ENCODE measurements at places on chromosomes 7 and 10. TPM values are rescaled to one million over a fixed set of nuclear protein-coding genes. Genes with fewer than 3 reads are reported as not detected.

- no peak overlapping the region for H3K27ac ChIP-seq
- no peak overlapping the region for H3K4me3 ChIP-seq
- H3K27me3 ChIP-seq, result no peaks in the 10 kb centered on the region
- DNase-seq, result peak; percentile 9
Measured at GRCh38 chr7:82729172-82730030, 285.8 kb upstream of the CACNA2D1 start.

DNA sequence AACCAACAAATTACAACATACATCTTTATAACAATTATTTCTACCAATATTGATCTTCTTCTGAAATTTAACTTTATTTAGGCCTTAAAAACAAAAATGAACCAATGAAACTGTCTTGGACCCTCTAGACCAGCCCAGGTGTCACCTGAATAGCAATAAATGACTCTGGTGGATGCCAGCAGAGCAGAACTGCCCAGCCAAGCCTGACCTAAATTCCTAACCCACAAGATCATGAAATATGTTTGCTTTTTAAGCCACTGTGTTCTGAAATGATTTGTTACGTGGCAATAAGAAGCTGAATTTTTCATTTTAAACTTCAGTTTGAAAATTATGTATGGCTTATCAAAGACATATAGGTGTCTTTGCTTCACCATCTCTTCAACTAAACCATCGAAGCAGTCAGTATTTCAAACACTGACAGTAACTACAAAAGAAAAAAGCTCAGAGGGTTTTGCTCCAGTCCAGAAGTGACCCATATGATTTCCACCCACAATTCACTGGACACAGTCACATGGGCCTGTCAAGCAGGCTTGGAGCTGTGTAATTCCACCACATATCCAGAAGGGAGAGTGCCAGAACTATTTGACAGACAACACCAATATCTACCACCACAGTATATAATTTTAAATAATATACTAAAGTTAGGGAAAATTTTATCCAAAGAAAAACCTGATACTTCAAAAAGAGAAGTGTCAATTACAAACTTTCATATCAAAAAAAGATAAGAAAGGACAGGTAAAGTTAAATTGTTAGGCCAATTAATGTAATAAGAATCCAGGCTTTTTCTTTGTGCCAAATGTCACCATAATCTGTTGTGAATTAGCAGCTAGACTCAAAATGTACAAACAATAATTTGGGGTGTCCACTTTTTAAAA is 94.5 kb downstream of the KMT2C start:
- peaks cover 4% of the 10 kb centered on the region for H3K4me1 ChIP-seq
- no peak overlapping the region for H3K27ac ChIP-seq
- peaks cover 3% of the 10 kb centered on the region for H3K36me3 ChIP-seq
- no peak overlapping the region for H3K4me3 ChIP-seq

GRCh38 chr7:128215739-128216138 is 25.3 kb upstream of the LEP start:
- H3K36me3 ChIP-seq, result no peaks in the 10 kb centered on the region
- H3K4me1 ChIP-seq, result peaks cover 14% of the 10 kb centered on the region
- no peak overlapping the region for H3K27ac ChIP-seq
- no peak overlapping the region for H3K4me3 ChIP-seq

DNA sequence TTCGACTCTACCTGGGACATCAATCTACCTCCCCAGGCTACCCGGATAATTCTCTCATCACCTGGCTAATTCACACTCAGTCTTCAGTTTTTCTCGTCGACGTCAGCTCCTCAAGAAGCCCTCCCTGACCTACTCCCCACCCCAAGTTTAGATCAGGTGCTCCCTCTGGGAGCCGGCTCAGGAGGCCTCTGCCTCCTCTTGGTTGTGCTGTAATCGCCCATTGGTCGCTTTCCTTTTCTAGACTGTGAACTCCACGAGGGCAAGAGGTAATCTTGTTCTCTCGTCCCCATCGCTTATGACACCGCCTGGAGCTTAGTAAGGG is 461 bp upstream of the WIPF3 start:
- H3K27me3 ChIP-seq, result peaks cover 59% of the 10 kb centered on the region
- no peak overlapping the region for H3K27ac ChIP-seq
- H3K36me3 ChIP-seq, result no peaks in the 10 kb centered on the region
- H3K4me3 ChIP-seq, result peak overlapping the region; percentile 80
- no peak for DNase-seq

GRCh38 chr7:158863611-158864506 is 7.5 kb downstream of the DYNC2I1 start:
- H3K27ac ChIP-seq, result no peak overlapping the region
- no peak for DNase-seq
- H3K4me3 ChIP-seq, result peak overlapping the region; percentile 81
- H3K4me1 ChIP-seq, result peaks cover 56% of the 10 kb centered on the region

GRCh38 chr7:116588225-116588624 is 63.4 kb downstream of the CAV1 start:
- no peaks in the 10 kb centered on the region for H3K36me3 ChIP-seq
- H3K27ac ChIP-seq, result no peak overlapping the region
- DNase-seq, result no peak
- no peak overlapping the region for H3K4me3 ChIP-seq

- H3K27ac ChIP-seq, result no peak overlapping the region
- H3K4me1 ChIP-seq, result no peaks in the 10 kb centered on the region
- H3K36me3 ChIP-seq, result no peaks in the 10 kb centered on the region
- H3K4me3 ChIP-seq, result no peak overlapping the region
- no peaks in the 10 kb centered on the region for H3K27me3 ChIP-seq
Measured at GRCh38 chr10:35716776-35717175, 74.7 kb upstream of the FZD8 start.

DNA sequence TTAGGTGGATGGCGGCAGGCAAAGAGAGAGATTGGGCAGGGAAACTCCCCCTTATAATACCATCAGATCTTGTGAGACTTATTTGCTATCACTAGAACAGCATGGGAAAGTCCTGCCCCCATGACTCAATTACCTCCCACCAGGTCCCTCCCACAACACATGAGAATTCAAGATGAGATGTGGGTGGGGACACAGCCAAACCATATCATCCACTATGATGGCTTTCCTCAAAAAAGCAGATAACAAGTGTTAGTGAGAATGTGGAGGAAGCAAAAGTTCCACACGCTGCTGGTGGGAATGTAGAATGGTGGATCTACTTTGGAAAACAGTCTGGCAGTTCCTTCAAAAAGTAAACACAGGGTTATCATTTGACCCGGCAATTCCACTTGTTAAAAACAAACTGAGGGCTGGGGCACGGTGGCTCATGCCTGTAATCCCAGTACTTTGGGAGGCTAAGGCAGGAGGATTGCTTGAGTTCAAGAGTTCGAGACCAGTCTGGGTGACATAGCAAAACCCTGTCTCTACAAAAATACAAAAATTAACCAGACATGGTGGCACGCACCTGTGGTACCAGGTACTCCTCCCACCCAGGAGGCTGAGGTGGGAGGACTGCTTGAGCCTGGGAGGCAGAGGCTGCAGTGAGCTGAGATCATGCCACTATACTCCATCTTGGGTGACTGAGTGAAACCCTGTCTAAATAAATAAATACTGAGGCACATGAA is 161.4 kb upstream of the EEPD1 start:
- DNase-seq, result no peak
- H3K27me3 ChIP-seq, result no peaks in the 10 kb centered on the region
- H3K4me3 ChIP-seq, result no peak overlapping the region
- no peaks in the 10 kb centered on the region for H3K36me3 ChIP-seq
- no peak overlapping the region for H3K27ac ChIP-seq

- no peaks in the 10 kb centered on the region for H3K27me3 ChIP-seq
- H3K4me3 ChIP-seq, result no peak overlapping the region
- peaks cover 44% of the 10 kb centered on the region for H3K4me1 ChIP-seq
- no peak for DNase-seq
- no peak overlapping the region for H3K27ac ChIP-seq
Measured at GRCh38 chr7:70098133-70098561, 499.9 kb downstream of the AUTS2 start.

GRCh38 chr7:27793780-27794179 is 53.8 kb downstream of the TAX1BP1 start:
- H3K27me3 ChIP-seq, result no peaks in the 10 kb centered on the region
- DNase-seq, result no peak
- no peaks in the 10 kb centered on the region for H3K4me1 ChIP-seq
- H3K27ac ChIP-seq, result no peak overlapping the region

DNA sequence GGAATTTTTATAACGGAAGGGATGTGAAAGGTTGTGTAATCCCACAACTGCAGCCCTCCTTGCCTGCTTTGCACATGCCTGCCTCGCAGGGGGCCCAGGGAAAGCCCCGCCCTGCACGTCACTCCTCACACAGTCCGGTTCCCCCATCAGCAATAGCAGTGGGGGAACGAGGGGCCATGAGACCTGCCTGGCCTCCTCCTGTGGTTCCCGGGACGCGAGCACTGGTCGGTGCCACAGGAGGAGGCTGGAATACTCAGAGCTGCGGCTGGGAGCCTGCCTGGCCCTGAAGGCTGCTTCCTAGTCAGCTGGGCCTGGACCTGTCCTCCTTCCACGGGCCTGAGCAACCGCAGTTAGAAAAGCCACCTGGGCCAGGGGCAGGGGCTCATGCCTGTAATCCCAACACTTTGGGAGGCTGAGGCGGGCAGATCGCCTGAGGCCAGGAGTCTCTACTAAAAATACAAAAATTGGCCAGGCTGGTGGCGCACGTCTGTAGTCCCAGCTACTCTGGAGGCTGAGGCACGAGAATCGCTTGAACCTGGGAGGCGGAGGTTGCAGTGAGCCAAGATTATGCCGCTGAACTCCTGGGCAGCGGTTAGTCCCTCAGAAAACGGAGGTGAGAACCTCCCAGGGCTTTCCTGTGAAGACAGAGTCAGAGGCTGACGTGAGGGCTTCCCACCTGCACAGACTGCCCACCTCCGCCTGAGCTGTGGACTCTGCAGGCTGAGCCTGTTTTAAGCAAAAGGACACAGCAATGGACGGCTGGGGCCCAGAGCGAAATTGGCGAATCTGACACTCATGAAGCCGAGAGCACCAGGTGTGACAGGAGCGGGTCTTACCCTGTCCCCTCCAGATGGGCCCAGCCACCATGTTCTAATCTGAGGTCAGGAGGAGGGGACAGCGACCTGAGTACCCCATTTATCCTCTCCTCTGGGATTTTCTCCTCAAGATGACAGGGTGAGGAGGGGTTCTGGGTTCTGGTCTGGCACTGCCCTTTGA is 52.9 kb downstream of the VIPR2 start:
- H3K27me3 ChIP-seq, result no peaks in the 10 kb centered on the region
- no peaks in the 10 kb centered on the region for H3K36me3 ChIP-seq
- no peaks in the 10 kb centered on the region for H3K4me1 ChIP-seq
- H3K27ac ChIP-seq, result no peak overlapping the region
- H3K4me3 ChIP-seq, result no peak overlapping the region

- DNase-seq, result no peak
- H3K27ac ChIP-seq, result no peak overlapping the region
- no peak overlapping the region for H3K4me3 ChIP-seq
- H3K4me1 ChIP-seq, result peaks cover 36% of the 10 kb centered on the region
Measured at GRCh38 chr7:20249920-20250319, 32.7 kb upstream of the MACC1 start.

DNA sequence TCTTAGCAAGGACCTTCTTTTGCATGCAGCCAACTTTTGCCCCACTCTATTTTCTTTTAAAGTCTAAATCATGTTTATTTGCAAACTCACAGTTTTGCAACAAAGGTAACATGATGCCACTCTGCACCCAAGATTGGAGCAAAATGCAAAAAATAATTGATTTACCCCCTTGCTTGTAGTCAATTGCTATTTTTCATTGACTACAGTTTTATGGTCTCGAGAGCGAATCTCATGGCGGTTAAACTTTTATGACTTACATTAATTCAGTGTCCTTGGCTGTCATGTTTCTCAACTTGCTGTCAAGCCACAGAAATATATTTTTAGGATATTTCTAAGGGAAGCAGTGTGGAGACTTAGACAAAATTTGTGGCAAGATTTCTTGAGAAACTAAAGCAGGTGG is 110.0 kb upstream of the JCAD start:
- DNase-seq, result no peak
- H3K4me1 ChIP-seq, result no peaks in the 10 kb centered on the region
- no peaks in the 10 kb centered on the region for H3K27me3 ChIP-seq

DNA sequence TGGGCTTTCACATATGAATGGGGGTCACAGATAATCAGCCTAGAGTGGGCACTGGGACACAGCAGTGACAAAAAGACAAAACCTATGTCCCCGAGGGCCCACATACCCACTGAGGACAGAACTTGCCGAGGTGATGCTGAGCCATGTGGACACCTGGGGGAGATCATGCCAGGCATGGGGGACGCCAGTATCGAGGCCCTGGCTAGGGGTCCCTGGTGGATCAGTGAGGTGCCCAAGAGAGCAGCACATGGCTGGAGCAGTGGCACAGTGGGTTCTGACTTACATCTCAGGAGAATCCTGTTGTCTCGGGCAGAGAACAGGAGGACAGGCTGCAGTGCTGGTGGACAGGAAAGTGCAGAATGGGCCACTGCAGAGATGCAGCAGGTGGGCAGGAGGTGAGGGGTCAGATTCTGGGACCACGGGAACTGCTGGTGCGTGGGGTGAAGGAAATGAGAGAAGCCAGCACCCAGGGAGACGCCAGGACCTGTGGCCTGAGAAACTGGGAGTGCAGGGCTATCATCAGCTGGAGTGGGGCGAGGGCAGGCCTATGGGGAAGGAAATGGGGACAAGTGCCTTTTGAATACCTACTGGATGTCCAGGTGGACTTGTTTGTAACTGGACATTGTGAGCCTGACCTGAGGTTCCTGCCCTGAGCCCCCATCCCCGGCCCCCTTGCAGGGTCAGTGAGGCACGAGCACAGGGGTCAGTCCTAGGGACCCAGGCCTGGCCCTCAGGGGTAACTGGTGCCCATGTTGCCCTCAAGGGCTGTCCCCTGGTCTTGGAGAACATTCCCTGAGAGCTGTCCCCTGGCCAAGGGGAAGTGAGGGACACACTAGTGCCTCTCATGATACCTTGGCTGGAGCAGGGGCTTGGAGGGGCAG is 91.2 kb upstream of the RET start:
- H3K36me3 ChIP-seq, result no peaks in the 10 kb centered on the region
- H3K4me1 ChIP-seq, result peaks cover 15% of the 10 kb centered on the region
- H3K4me3 ChIP-seq, result no peak overlapping the region
- no peaks in the 10 kb centered on the region for H3K27me3 ChIP-seq

DNA sequence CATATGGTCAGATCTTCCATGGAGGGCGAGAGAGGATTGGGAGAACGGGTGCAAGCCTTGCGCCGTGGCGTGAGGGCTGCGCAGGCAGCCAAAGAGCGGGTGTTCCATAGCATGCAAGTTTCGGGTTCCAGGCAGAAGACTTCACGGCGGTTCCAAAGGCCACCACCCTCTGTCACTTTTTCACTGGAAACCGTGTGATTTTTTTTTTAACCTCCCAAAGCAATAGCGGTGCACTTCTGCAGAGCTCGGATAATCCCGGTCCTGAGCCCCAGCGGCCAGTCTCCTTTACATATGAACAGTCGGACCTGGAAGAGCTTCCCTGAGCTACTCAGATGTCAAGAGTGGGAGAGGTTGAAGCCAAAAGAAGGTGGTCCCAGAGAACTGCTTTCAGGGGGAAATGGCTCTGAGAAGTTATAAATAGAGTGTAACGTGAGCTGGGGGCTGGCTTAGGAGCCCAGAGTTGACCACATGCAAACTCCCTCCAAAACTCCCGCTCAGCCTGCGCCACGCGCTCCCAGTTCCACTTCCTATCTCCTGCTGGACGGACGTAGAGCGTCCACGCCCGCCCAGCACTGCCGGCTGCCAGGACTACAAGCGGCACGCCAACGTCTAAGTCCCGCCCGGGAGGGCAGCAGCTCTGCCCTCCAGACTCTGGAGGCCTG is at the start of gene MEOX2:
Gene MEOX2, minus strand, starts transcription at position 389 of the 662 bp plus-strand sequence. Its CDS starts 281 bp downstream, at position 108.
- H3K4me3 ChIP-seq, result peak within 1 kb of the TSS; percentile 87
- H3K27ac ChIP-seq, result peak within 1 kb of the TSS; percentile 37
- peaks cover 41% of the 10 kb centered on the region for H3K4me1 ChIP-seq
- peak; percentile 41 for DNase-seq
- peaks cover 86% of the 10 kb centered on the region for H3K27me3 ChIP-seq
- no peaks in the 10 kb centered on the region for H3K36me3 ChIP-seq

PPP1R17 gene
- 1.2 TPM for total RNA-seq

EMX2 gene
- 1.1 TPM for total RNA-seq
